ENCODE measurements at places on chromosomes 5 and 9.

DNA sequence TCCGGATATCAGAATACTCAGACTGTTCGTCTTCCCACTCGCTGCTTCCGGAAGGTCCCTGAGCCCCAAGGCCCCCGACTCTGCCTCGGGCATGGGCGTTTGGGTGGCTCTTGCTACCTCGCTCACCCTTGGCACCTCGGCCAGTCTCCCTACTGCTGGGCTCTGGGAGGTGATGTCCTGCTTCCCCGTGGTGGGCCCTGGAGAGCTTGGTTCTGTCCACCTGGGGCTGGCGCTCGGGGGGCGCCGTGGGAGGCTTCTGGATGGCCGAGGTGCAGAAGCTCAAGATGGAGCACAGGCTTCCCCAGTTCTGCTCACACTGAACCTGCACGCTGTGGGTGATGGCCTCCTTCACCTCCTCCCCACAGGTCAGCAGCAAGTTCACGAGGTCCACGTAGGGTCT, 10.4 kb downstream of the STC2 start:
- no peak for DNase-seq

- no peak for DNase-seq
These were observed 27.1 kb downstream of the KCNMB1 start for GRCh38 chr5:170362102-170362501.

- no peak for DNase-seq
These were observed 92.9 kb upstream of the IER5L start for GRCh38 chr9:129270903-129271431.

DNA sequence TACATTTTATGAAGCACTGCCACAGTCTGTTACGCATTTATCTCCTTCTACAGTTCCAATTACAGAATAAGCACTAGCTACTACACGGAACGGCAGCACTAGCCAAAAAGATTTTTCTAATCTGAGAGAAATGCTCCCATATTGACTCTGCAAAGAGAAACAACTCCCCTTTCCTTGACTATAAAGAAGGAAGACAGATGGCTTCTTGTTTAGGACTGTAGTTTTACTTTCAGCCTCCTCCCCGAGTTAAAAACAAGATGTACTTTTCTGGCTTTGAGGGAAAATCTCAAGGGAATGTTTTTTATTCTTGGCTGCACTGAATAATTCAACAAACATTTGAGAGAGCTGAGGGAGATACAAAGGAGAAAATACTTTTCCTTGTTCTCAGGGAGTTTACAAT, 1.9 kb upstream of the SLC44A1 start:
- DNase-seq: no peak

GRCh38 chr9:37309136-37309535, 113.4 kb upstream of the GRHPR start:
- no peak for DNase-seq

- no peak for DNase-seq
These were observed 3.1 kb upstream of the PRELID2 start for GRCh38 chr5:145838276-145838675.

DNA sequence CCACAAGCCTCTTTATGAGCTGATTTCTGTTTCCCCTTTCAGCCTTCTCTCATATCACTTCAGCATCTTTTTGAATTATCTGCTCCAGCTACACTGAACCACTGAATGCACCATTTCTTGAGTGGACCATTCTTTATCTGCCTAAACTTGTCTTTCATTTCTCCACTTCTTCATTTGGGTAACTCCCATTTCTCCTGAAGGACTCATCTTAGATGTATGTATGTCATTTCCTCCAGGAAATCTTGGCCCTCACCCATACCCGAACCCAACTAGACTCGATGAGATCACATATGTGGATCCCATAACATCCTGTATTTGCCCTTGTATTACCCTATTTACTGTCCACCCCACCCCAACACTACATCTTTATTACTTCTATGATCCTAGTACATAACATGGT, 249.8 kb downstream of the KIF4B start:
- no peak for DNase-seq

GRCh38 chr9:74496819-74497747, at the start of gene RORB:
Gene RORB, plus strand, starts transcription at chr9:74497335. Its CDS starts 642 bp downstream, at chr9:74497977.
- peak; percentile 18 for DNase-seq

- no peak for DNase-seq
These were observed 5.1 kb upstream of the AGXT2 start for GRCh38 chr5:35052838-35053237.

DNA sequence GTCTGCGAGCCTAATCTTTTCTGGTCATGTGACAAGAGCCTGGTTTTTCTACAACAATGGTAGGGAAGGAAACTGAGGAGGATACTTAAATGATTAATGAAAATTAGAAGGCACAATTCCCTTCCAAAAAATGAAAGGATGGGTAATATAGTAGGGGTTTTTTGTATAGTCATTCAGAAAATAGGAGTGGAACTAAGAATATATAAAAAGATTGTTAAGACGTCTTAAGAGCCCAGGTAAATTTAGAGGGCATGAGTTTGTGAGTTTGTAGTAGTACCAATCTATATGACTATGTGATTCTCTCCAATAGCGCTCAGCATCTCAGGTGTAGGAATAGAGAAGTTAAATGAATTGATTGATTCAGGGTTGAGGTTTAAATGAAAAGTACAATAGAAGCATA, 50.1 kb downstream of the GNG10 start:
- no peak for DNase-seq

DNA sequence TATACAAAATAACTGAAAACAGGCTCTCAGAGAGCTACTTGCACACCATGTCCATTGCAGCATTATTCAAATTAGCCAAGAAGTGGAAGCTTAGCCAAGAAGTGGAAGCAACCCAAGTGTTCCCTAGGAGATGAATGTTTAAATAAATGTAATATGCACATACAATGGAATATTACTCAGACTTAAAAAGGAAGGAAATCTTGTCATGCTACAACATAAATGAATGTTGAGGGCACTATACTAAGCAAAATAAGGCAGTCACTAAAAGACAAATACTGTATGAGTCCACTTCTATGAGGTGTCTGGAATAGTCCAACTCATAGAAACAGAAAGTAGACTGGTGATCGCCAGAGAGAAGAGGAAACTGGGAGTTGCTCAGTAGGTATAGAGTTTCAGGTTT, 438.1 kb downstream of the MAT2B start:
- no peak for DNase-seq

- no peak for DNase-seq
These were observed 319.4 kb downstream of the TLR4 start for GRCh38 chr9:118023644-118024043.

DNA sequence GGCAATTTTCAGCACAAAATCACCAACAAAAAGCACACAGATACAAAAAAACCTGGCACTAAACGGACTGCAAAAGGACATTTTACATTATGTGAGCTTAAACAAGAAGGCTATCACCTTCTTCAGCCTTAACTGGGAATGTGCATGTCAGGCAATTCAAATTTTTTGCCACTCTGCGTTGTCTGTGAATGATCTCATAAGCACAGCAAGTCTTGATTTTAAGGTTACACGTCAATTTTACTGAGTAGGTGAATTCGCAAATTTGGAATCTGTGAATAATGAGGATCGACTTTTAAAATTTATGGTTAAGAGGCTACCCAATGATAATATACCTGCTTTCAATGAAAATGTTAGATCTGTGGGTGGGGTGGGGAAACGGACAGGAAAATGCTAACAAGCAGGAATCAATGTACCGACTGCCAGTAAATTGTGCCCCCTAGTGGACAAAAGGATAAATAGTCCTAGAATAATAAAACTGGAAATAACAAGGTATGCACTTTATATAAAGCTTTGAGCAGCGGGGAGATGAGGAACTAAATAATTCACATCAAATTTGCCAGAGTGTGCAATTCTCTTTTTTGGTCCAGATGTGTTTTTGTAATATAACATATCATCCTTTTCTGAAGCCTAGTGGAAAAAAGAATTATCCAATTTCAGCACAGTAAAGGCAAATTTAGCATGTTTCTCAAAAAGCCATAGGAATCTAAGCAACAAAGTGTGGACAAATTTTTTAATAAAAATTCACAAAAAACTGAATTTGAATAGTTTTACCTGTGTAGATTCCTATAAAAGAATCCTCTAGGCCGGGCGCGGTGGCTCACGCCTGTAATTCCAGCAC, 20.5 kb downstream of the EQTN start:
- no peak for DNase-seq

DNA sequence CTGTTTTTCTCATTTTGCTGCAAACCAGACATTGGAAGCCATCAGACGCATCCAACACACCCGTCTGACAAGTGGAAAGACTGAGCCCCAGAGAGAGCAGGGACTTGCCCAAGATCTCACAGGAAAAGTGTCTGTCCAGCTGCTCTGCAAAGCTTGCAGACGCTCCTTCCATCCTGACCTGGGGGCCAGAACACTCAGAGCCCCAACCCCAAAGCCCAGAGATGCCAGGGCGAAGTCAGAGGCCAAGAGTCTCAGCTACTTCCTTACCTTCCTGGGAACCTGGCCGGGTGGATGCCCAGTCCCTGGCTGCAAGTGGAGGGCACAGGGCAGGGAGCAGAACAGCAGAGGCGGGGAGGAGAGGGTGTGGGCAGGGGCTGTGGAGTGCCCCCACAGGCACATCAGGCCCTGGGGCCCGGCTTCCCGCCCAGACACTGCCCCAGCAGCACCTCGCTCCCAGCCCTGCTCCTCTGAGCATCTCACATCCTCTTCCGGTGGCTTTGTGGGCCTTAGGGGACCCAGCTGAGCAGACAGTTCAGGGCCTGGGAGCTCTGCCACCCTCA, 9.7 kb upstream of the RALGDS start:
- no peak for DNase-seq

GRCh38 chr9:77177894-77178794, 810 bp downstream of the VPS13A start:
- DNase-seq: no peak

- DNase-seq: no peak
These were observed 30.9 kb downstream of the NTNG2 start for GRCh38 chr9:132192728-132193127.

DNA sequence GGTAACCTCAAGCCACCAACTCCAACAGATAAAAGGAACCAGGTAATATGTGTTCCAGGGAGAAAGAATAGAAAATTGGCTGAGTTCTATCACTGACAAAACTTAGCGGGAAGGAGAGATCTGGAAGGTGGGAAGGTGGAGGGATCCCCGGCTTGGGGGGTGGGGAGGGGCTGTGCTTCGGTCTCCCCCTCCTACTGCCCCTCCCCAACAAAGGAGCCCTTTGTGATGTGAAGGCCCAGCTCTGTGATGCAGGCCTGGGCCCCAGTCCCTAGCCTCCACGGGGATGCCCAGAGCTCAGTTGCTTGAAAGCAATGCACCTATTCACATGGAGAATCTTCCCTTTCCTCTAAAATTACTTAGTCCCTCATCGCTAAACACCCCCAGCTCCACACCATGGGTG, 4.4 kb upstream of the ZNF484 start:
- DNase-seq: no peak

DNA sequence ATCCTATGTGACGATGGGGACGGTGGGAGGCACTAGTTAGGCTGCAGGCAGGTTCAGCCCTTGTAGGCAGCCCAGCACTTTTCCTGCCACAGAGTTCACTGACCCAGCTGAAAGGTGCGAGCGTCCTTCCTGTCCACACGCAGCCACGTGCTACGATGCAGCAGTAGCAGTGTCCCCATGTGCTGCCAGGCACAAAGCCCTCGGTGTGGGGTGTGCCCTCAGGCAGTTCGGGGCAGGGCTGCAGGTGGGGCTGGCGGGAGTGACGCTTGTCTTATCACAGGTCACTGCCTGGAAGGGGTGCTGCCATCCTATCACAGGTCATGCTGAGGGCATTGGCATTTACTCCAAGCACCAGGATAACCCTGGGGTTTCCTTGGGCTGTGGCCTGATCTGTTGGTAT, 46.8 kb upstream of the CLPTM1L start:
- DNase-seq: no peak

GRCh38 chr5:78268356-78268755, 26.1 kb downstream of the AP3B1 start:
- DNase-seq: no peak
